CD4-positive, alpha-beta T cell (primary cell): ENCODE measurements at places on chromosomes 12 and 14.

GRCh38 chr14:95119336-95119735 lies 38.0 kb downstream of the DICER1 start:
- no peak for DNase-seq

GRCh38 chr14:24064091-24064795 lies 7.1 kb upstream of the CPNE6 start:
- DNase-seq = no peak

DNA sequence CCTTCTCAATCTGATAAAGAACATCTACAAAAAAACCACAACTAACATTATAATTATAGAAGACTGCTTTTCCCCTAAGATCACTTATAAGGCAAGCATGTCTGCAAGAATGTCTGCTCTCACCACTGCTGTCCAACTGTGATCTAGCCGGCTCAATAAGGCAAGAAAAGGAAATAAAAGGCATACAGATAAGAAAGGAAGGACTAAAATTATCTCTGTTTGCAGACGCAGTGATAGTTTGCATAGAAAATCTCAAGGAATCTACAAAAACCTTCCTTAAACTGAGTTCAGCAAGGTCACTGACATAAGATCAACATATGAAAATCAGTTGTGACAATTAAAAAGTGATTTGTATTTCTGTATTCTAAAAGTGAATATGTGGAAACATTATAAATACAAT lies 138.0 kb upstream of the EGLN3 start:
- DNase-seq = no peak

GRCh38 chr14:64685371-64686281 lies 18.6 kb upstream of the PLEKHG3 start:
- no peak for DNase-seq

GRCh38 chr14:42673963-42674362 lies 1067.3 kb downstream of the LRFN5 start:
- DNase-seq = no peak

GRCh38 chr12:106736051-106736957 lies 38.2 kb upstream of the RIC8B start:
- DNase-seq = peak; percentile 55

- no peak for DNase-seq
Measured at GRCh38 chr12:121750507-121750955, 38.0 kb downstream of the TMEM120B start.

GRCh38 chr12:26833743-26834490 lies 923 bp upstream of the ITPR2 start:
- DNase-seq = peak; percentile 24
